Urinary bladder (tissue), 4 donors: ENCODE measurements at places on chromosomes 3 and 15.

DNA sequence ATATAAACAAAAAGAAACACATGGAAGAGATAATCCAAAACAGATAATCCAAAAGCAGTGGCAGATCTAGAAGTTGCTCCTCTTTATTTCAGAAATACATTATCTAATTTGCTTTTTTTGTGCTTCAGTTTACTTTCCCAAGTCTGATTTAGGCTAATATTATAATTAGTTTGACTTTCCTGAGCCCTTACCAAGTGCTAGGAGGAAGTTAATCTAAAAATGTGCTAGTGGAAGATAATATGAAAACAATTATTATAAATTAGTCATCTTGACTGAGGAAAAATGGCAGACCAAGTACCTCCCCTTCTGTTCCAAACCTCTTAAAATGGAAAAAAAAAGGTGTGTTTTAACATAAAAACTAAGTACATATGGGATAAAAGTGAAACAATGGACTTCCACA, 17.5 kb downstream of the SLC9A9 start:
- no peak for DNase-seq

DNA sequence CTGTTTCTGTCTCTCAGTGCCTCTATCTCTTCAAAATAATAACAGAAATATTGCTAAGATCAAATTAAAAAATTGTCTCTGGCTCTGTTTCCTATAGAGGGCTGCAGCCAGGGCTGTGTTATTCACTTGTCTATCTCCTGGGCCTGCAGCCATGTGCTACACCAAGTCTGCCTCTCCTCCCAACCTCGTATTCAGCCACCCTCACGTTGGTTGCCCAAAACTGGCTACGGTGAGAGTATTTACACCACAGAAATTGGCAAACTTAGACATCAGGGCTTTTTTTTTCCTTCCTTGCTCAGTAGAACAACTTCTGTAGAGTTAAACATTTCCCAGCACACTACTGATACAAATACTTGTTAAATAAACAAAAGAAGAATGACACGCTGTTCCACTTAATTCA, 320.9 kb upstream of the ICE2 start:
- DNase-seq, result no peak

DNA sequence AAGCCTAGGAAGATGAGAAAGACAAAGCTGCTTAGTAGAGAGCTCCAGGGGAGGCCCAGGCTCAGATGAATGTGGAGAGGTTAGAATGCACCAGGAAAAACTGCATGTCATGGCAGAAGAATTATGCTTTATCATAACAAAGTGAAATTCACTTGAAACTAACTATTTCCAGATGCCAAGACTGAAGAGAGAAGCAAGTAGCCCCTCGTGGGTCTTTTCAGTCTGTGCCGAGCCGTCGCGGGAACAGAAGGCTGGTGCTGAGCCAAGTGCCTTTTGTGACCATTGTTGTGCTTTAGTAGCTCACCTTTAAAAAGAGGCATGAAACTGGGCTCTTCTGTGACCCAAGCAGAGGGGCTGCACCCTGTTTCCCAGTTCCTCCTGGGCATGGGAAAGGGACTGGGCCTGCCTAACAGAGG, 73.2 kb downstream of the CHDH start:
- DNase-seq, result no peak

DNA sequence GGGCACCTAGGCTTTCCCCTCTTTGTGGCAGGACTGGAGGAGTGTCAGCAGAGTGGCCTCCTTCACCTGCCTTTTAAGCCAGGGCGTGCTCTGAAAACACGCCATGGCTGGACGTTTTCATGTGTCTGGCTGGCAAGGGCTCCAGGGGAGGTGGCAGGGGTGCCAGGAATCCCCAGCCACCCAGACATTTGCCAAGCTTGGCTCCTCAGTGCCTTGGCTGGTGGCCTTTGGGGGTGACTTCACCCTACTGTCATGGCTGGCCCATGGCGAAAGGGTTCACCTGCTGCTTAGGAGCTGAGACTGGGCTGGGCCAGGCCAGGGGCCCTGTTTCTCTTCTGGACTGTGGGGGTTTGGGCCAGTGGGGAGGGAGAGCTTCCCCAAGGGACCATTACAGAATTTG, 17.6 kb downstream of the KLF13 start:
- no peak for DNase-seq

GRCh38 chr15:77282333-77282732, 137.6 kb downstream of the PEAK1 start:
- no peak for DNase-seq

DNA sequence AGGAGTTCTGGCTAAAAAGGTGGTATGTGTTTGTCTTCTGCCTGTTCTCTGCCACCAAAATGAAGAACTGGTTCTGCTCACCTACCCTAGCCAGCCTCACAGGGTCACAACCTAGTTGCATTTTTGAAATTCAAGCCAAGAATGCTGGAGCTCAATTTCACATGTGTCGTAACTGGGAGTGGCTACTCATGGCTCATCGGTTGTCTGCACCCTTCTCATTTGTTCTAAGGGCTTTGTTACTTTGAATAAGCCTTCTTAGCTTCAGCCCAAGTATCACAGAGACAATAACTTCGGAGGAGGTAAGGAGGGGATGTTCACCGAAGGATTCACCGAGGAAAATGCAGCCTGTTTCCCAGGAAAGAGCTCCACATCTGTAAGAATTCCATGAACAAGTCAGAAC, 134.3 kb upstream of the RARB start:
- no peak for DNase-seq

DNA sequence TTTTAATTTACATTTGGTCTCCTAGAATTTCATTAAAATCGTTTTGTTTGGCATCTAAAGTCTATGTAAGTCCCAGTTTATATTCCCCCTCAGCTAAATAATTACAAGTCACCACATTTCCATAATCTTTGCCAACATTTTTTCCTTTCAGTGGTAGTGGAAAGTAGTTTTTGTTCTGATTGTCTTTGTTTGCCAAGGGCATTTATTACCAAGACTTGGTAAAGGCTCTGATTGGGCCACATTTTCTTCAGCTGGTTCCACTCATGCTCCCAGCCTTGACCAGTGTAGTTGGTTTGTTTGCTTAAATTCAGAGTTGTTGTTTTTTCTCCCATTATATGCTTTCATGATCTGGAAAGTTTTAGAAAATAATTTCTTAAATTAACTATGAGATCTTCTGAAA, 153.4 kb upstream of the MME start:
- no peak for DNase-seq

GRCh38 chr15:26628879-26629529, 143.9 kb downstream of the GABRB3 start:
- DNase-seq, result peak; percentile 3

DNA sequence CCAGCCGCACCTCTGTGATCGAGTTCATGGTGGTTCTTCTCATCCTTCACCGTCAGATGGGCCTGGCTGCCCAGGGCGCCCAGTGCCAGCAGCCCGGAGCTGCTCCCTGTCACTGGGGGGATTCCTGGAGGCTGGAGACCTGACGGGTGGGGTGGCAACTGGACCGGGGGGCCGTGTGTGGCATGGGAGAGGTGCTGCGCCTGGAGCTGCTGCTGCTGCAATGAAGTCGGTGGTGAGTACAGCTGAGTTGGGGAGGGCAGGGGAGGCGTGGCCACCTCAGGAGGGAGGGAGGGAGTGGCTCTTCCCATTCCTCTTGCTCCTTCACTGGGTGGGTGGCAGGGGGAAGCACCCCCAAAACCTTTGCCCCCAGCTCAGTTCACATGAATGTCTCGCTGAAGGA, 31.7 kb downstream of the TLE3 start:
- no peak for DNase-seq

- DNase-seq, result peak; percentile 82
Observed at GRCh38 chr15:68256675-68257450, 20.7 kb upstream of the FEM1B start.

GRCh38 chr15:25691544-25692430, 171.3 kb downstream of the ATP10A start:
- DNase-seq, result no peak

GRCh38 chr3:2873986-2874385, 236.2 kb downstream of the IL5RA start:
- DNase-seq, result no peak

DNA sequence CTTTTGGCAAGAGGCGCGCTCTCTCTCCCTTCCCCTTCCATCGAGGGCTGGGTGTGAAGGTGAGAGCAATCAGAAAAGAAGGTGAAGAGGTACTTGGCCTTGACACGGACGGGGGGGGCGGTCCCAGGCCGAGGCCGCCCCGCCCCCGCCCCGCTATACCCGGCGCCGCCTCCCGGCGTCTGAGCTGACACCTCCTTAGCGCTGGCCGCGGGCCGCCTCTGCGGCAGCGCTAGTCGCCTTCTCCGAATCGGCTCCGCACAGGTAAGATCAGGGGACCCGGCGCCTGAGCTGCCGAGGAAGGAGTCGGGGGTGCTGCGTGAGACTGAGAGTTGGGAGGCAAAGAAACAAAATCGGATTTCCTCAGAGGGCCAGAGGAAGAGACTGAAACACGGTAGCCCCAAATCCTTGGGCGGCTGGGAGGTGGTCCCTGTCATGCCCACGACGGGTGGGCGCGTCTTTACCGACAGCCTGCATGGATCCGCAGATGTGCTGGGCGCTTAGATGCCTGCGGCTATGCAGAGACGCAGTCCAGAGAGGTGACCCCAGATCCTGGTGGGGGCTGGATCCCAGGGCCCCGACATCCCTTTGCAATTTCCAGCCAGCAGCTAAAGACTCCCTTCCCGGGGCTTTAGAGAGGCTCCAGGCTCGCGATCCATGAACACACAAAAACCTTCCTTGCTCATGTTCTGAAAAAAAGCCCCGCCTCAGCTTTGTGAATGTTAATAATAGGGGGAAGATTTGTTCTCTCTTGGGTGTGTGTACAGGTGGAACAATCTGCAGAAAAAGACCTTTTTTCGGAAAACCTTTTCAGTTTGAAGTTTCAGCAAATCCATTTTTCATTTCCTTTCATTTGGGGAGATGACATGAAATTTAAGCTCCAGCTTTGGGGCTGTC, at the start of gene ENTPD3:
TSS of gene ENTPD3 (plus strand) at position 184 of the 894 bp plus-strand sequence. CDS start 874 bp downstream, outside the sequence.
- no peak for DNase-seq

- DNase-seq, result no peak
Observed at GRCh38 chr15:41577863-41578735, 19.1 kb downstream of the TYRO3 start.

- DNase-seq, result no peak
Observed at GRCh38 chr3:113186566-113186965, 24.8 kb upstream of the BOC start.
